Left ventricle myocardium inferior (tissue), 1 donor: ENCODE measurements at places on chromosomes 1 and 21.

DNA sequence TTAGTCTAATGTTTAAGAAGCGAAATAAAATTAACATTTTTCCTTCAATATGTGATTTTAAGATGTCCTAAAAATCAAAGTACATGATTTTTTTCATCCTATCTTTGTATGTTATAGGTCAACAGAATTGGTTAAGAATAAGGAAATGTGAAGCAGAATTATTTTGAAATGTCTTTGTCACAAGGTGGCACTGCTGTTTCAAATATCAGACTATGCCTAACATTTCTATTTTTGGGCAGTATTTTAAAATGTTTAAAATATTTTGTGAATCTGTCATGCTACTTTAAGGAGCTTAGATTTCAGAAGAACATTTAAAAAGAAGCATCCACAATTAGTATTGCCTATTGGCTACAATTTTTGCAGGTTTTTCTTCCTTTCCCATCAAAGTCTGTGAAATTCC lies 38.7 kb downstream of the AMY1C start:
- DNase-seq = no peak

DNA sequence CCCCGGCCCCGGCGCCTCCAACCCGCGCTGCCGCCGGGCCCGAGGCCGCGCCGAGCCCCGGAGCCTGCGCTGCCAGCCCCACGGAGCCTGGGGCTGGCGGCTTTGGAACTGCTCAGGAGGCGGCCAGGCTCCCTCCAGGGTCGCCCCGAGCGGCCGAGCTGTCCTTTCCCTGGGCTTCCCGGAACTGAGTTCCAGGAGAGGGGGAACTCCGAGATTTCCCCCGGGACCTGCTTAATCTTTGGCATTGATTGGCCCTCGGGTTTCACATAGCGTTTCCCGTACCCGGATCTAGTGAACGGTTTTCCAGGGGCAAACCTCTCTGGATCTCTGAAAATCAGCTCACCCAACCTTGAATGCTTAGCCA lies 504 bp downstream of the H6PD start:
- no peak for DNase-seq

DNA sequence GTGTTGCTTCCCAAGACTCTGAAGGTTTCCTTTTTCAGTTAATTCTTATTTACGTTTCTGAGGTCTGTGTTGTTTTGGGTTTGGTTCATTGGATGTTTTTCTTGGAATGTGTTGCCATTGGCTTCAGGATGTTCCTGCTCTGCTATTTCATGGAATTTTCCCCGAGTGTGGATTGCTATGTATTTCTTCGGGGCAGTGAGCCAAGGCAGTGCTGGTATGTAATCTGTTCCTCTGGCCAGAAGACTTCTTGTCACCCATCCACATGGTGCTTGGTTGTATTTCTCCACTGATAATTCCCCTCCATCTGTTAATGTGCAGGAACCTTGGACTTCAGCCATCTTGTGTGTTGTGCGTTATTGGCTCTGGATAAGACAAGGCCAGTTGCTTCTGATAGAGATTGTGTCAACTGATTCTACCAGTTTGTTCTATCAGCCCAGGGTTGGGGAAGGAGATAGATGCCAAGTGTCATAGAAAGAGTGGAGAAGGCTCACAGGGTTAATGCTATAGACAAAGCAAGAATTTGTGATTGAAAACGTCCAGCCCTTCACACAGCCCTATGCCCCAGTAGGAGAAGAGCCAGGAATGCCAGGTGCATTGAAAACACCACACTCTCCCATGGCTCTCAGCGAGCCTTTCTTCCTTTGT lies 505.2 kb downstream of the PLPP3 start:
- DNase-seq = peak; percentile 71

- no peak for DNase-seq
Observed at GRCh38 chr1:109241841-109242345, 7.4 kb upstream of the CELSR2 start.

DNA sequence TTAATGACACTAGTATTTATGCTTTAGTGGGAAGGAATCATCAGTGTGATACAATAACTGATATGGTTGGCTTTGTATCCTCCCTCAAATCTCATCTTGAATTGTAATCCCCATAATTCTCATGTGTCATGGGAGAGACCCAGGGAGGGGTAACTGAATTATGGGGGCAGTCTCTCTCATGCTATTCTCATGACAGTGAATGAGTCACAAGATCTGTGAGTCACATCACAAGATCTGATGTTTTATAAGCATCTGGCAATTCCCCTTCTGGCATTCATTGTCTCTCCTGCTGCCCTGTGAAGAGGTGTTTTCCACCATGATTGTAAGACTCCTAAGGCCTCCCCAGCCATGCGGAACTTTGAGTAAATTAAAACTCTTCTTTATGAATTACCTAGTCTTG lies 1760.3 kb downstream of the NCAM2 start:
- no peak for DNase-seq

- DNase-seq = no peak
Observed at GRCh38 chr1:5586629-5587028, 405.6 kb downstream of the NPHP4 start.

- DNase-seq = no peak
Observed at GRCh38 chr1:118334506-118334905, 149.5 kb upstream of the SPAG17 start.

DNA sequence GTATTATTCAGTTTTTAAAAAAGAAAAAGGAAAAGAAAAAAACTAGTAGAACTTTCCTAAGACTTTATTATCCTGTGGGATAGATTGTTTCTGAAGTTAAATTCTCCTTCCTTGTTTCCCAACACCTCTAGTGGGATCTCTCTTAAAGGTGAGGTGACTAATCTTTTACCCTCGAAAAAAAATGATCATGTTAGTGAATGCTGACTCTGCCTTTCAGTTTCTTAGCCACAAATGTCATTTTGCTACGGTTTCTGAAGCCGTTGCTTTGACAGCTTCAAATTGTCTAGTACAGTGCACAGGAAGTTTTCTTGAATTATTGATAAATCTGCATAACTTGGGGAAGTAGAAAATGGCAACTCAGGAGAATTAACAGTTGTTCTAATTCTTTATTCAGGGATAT lies 13.0 kb upstream of the NEK7 start:
- DNase-seq = no peak

GRCh38 chr1:19083081-19083480 lies 126.6 kb upstream of the IFFO2 start:
- DNase-seq = no peak

GRCh38 chr1:208332036-208332773 lies 88.0 kb upstream of the PLXNA2 start:
- DNase-seq = no peak

DNA sequence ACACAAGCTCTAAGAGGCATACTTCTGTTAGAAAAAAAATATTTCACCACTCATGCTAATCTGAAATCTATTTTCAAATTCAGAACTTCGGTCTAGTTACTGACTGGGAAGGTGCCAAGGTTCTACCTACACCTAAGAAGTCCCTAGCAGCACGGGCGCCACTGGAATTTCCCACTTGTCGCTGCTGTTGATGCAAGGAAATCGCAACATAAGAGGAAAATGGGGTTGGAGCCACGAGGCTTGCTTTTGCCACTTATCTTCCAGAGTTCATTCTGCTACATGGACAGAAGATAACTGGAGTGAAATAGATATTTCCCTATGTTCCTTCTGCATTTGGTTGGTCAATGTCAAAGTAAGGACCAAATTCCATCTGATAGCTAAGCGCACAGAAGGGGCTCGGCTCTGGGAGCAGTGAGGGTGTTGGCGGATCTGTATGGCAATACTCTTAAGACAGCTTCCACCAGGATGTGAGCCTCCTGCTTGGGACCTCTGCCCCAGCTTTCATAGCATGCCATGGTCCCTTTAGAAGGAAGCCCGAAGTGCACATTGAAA lies 47.2 kb downstream of the RCAN1 start:
- no peak for DNase-seq

DNA sequence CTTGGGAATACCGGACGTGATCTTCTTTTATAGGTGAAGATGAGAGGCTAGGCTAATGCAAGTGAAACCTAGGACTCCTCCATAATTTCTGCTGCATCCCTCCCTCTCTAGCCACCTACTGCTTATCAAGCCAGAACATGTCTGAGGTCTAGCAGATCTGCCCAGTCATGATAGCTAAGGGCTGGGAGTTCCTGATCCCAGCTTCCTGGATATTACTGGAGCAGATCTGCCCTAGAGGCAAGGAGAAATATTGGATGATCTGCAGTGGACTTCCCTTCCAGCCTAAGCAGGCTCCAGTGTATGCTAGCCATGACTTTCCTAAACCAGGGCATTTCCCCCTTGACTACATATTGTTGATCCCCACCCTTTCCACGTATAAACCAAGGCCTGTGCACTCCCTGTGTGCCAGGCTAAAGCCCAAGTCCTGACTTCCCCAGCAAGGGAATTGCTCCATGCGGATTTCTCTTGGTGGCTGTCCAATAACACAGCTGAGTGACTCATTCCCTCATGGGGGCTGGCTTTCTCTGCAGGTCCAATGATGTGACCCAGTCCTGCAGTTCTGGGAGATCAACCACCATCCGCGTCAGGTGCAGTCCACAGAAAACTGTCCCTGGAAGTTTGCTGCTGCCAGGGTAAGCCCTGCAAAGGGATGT lies 15.5 kb upstream of the SARS1 start:
- DNase-seq = no peak

- DNase-seq = no peak
Observed at GRCh38 chr1:74341702-74342339, 106.6 kb downstream of the TNNI3K start.

- DNase-seq = no peak
Observed at GRCh38 chr1:7399514-7400125, 371.5 kb upstream of the VAMP3 start.

DNA sequence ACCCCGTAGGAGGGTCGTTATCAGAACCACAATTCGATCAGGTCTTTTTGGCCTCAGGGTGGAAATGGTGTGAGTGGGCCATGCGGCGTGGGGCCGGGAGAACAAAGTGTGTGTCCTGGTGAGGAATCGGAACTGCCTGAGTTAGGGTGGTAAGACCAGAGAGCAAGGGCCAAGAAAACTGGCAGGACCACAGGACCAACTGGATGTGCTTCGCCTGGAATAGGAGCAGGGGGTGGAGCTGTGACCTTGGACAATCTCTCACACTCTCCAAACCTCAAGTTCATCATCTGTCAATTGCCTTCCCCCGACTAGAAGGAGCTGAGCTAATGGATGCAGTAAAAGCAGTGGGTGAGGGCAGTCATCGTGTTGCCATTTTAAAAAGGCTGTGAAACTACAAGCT lies 59.5 kb downstream of the NAV1 start:
- no peak for DNase-seq

GRCh38 chr1:232470711-232471110 lies 159.2 kb downstream of the SIPA1L2 start:
- no peak for DNase-seq

DNA sequence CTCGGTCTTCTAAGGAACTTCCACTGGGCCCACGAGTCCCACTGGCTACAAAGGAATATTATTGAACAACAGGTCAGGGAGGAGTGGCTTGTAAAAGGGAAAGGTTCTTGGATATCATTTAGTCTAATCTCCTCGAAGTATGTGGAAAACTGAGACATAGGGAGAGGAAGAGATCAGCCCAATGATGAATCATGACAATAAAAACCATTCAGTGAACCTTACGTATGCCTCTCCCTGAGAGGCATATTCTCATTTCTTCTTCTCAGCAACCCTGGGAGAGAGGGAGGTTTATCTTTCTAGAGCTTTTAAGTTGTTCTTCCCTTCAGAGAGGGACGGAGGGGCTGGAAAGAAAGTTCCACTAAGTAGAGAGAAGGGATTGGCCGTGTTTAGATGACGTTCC lies 5.3 kb upstream of the MOB3C start:
- DNase-seq = no peak

DNA sequence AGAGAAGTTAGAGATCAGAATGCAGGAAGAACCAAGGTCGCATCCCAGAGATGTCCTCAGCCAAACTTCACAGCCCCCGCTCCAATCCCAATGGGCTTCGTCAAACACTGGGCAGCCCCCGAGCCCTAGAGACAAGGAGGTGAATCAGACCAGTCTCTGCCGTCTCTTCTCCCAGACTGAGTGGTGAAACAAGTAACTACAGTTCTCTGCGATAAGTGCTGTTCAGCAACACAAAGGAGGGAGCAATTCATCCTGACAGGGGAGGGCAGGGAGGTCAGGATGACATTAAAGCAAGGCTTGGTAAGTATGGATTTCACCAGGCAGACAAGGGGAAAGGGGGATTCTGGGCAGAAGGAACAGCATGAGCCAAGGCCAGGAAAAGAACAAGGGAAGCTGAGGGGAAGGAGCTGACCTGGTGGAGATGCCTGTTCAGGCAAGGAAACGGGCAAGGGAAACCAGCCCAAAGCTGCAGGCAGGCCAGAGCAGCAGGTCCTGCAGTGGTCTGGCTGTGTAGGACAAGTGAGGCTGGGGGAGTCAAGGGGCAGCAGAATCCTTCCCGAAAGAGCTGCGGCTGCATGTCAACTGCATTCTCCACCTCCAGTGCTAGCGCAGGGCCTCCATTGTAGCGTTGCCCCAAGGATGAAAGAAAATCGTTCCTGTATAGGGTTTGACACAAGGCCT lies 13.6 kb upstream of the ERI3 start:
- DNase-seq = no peak

- peak; percentile 40 for DNase-seq
Observed at GRCh38 chr1:184191181-184191621, 139.7 kb downstream of the TSEN15 start.

GRCh38 chr1:63537940-63538339 lies 14.6 kb downstream of the EFCAB7 start:
- DNase-seq = no peak

- DNase-seq = no peak
Observed at GRCh38 chr1:52554756-52555155, 1.9 kb upstream of the TUT4 start.

GRCh38 chr1:214296860-214297745 lies 16.1 kb downstream of the SMYD2 start:
- no peak for DNase-seq

DNA sequence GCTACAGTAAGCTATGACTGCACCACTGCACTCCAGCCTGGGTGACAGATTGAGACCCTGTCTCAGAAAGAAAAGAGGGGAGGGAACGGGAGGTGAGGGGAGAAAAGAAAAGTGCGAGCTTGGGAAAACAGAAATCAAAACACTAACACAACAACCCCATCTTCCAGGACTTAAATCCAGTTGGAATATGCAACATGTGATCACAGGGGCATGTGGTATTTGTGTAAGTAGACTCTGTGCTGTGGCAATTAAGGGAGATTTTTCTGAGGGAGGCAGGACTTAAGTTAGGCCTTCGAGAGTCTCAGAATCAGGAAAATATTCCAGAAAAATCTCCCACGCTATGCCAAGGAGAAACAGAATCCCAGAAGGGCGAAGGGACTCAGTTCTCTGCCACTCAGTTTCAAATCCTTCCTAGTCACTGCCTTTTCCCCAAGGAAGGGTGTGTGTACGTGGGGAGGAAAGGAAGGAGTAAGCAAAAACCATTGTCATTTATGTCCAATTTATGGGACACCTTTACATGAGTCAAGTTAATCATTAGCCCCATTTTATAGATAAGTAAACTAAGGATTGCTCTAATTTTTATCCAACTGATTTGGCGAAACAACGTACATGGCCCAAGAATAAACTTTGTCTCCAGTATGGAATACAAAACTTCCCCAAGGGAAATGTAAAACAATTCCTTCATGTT lies 12.3 kb downstream of the ID3 start:
- DNase-seq = no peak

DNA sequence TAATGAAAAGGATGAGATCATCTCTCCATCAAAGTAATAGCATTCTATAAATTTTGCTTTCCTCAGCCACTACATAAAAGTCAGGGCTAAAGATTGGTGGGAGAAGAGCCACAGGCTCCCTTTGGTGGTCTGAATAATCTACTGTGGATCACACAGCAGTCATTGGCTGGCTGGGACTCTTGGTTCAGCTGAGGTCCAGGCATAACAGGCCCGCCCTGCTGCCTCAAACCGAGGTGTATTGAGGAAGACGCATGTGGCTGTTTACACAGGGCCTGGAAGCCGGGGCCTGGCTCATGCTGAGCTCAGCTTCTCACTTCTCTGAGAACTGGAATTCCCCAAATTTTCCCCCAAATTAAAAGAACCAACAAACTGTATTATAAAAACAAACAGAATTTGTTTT lies 139.2 kb downstream of the PTPRC start:
- no peak for DNase-seq
